ENCODE measurements at places on chromosomes 12 and 14.

DNA sequence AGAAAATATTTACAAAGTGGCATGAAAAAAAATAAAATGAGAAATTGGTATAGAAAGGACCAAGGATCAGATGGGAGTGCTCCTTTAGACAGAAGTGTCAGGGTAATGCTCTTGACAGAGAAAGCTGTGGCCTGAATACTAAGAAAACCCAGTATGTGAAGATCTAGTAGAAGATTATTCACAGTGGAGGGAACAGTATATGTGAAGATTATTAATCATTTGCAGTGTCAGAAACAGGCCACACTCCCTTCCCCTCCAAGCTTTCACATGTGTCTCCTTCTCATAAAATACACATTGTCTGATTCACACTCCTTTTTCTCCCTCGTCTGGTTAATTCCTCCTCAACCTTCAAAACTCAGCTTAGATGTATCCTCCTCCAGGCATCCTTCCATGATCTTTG lies 41.3 kb downstream of the CAPS2 start:
- no peak for DNase-seq

- DNase-seq: no peak
Measured at GRCh38 chr12:47734725-47735480, 9.6 kb upstream of the ENDOU start.

DNA sequence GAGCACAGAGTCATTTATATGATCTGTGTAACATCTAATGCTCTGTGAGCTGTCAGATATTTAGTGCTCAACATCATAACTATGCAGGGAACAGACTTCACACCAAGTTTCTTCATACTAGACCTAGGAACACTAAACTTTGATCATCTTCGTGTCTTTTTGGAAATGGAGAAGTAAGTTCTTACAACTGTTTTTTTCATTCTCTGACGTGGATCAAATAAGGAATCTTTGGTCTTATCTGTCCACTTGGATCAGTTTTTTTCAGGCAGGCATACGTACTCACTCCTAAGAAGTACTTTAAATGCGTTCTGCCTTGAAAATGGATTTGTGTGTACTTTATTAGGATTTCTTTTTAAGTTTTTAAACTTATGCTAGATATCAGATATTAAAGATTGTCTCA lies 191.0 kb downstream of the FBXL14 start:
- no peak for DNase-seq

GRCh38 chr12:75245108-75245507 lies 35.5 kb upstream of the KCNC2 start:
- no peak for DNase-seq

GRCh38 chr14:89771251-89771650 lies 183.3 kb downstream of the EFCAB11 start:
- no peak for DNase-seq

All from left cardiac atrium (tissue), 4 donors.